ENCODE measurements at places on chromosomes 2 and 18.

DNA sequence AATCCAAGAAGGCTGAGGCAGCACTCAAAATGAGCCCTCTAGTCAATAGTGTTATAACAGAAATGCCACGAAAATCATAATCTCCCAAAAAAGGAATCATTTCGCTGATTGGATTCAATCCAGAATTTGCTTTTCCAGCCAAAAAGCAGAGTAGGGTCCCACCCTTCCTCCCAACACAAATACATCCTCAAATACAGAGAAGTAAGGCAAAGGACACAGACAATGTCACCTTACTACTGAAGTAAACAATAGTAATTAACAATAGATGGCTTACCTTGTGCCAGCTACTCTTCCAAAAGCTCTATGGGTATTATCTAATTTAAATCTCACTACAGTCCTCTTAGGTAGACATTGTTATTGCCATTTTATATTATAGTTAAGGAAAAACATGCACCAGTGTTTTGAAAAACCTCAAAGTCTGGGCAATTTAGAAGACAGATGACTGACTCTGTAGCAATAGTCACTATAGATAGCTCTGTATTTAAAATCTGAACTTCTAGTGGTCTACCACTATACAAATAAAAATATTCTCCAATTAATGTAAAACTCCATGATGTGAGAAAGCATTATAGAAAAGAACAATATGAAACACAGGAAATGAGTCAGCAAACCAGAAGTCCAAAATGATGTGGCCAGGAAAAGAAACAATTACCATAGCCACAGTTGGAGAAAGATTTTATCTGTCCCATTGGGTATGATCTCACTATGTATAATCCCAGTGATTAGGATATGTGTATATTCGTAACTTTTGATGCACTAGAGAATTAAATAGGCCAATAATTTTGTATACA is 305.0 kb upstream of the ERBB4 start:
- DNase-seq = no peak

- DNase-seq = no peak
These were observed 14.2 kb downstream of the GPATCH11 start for GRCh38 chr2:37098416-37099118.

DNA sequence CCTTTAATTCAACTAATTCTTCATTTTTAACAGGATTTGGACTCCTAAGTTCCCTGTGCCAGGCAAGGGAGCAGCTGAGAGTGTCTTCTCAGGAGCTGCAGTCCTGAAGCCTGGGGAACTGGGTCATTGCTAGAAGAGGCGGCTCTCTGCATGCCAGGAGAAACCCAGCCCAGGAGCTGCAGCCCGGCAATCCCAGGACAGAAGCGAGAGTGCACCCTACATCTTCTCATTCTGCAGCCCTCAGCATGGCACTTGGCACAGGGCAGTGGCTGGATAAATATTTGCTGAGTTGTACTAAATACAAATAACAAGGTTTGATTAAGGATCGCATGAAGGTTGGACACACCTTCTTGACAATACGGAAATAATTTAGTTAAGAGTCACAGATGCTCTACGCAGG is 244.9 kb upstream of the PXDN start:
- no peak for DNase-seq

- no peak for DNase-seq
These were observed 77.5 kb downstream of the EPHA4 start for GRCh38 chr2:221494556-221494955.

GRCh38 chr18:5287854-5288253 is 7.7 kb downstream of the ZBTB14 start:
- DNase-seq = no peak

GRCh38 chr2:40957508-40957907 is 505.6 kb upstream of the SLC8A1 start:
- DNase-seq = no peak

DNA sequence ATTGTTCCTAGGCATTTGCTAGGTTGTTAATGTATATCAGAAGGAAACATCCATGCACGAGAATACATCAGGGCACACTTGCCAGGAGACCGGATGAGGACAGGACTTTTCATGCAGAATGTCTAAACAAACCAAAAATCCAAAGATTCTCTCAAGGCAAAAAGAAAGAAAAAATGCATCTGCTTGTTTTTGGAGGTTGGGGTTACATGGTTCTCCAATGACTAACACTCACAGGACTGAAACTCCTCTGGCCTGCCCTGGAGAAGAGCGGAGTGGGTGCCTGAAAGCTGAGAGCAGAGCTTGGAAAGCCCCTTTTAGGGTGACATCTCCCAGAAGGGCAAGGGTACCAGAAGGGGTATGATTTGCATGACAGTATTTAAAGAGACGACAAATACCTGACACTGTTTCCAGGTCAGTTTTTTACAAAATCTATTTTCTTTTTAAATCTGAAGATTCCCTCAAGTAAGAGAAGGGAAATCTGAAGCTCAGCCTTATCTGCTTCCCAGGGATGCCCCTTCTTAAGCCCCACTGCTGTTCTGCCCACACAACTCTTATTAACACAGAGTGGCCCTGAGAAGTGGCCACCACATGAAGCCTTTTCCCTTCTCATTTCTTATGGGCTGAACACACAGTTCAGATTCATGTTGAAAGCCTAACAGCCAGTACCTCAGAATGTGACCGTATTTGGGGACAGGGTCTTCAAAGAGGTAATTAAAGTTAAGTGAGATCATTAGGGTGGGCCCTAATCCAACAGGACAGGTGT is 216.4 kb downstream of the STK39 start:
- no peak for DNase-seq

- DNase-seq = no peak
These were observed 14.3 kb downstream of the SULT1C4 start for GRCh38 chr2:108392029-108392428.

GRCh38 chr2:109299536-109299935 is 170.5 kb downstream of the SH3RF3 start:
- no peak for DNase-seq

GRCh38 chr2:3208591-3208990 is 169.0 kb downstream of the EIPR1 start:
- DNase-seq = no peak

DNA sequence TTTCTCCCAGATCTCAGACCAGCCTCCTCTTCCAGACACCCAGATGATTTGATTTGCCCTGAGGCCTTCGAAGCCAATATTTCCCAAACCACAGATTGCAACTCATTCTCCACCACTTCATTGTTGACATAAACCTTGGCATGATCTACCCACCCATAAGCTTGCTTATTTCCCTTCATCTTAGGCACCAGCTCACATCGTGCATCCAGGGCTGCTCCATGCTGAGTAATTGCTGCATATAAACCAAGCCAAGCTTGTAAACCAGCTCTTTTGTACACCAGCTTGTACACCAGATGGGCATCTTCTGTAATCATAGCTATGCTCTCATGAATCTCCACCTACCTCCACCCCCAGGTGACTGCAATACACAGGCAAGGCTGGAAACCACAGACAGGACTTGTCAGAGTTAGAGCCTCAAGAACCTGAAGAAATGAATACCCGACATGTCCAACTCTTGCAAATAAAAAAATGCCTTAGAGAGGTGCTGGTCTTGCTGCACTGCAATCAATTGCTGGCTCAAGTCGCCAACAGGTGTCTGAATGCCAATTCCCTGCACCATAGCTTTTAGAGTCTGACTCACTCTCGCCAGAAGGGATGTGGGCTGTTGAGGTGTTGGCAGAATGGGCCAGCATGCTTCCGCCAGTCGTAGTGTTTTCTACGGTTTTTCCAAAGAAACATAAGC is 31.5 kb downstream of the TRABD2A start:
- DNase-seq = peak; percentile 41

DNA sequence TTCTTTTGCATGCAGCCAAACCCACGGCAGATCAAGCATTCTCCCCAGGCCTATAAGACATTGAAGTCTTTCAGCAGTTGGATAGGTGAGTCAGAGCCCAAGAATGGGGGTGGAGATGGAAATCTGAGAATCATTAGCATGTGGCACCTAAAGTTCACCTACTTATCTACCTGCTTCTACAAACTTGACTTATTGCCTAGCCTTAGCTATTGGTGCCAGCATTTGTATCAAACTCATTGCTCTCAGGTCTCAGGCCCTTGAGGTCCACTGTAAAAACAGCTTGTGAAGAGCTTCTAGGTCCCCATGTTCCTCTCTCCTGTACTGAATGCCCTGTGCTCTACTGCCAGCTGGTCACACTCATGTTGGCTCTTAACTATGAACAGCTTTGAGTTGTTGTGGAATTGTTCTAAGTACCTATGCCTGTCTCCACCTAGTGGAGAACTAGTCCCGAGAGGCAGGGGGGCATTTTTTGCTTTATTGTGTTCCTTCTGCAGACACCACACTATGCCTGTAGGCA is 278.4 kb upstream of the SPRED2 start:
- no peak for DNase-seq

DNA sequence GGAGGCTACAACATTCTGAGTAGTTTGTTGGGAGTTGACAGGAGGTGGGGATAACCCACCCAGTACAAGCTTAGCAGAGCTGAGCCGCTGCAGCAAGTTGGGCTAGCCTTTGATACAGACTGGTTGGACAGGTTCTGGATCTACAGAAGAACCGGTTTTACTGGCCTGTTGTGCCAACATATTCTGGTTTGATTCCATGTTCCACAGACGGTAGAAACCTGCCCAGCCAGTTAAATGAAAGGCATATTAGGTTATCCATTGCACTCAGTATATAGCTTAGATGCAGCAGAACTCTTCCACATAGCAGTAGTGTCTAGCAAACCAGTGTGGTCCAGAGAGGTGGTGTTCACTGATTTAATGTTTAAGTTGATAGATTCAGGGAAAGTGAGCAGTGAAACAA is 19.3 kb upstream of the RBBP8 start:
- DNase-seq = no peak

DNA sequence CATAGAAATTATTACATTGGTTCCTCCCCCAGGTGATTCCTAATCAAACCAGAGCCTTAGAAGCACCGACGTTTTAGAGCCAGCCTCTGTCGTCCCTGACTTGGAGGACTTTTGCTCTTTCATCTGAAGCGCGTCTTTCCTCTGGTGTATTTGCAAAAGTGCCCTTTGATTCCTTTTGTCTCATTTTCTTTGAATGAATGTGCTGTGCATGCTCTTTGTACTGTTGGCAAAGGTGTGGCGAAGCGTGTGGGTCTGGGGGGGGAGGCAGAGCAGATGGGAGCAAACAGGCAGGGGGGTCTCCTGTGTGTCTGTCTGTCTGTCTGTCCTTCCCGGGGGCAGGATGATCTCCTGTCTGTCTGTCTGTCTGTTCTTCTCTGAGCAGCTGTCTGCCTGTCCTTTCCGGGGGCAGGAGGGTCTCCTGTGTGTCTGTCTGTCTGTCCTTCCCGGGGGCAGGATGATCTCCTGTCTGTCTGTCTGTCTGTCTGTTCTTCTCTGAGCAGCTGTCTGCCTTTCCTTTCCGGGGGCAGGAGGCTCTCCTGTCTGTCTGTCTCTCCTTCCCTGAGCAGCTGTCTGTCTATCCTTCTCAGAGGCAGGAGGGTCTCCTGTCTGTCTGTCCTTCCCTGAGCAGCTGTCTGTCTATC is 205.5 kb upstream of the MYT1L start:
- no peak for DNase-seq

DNA sequence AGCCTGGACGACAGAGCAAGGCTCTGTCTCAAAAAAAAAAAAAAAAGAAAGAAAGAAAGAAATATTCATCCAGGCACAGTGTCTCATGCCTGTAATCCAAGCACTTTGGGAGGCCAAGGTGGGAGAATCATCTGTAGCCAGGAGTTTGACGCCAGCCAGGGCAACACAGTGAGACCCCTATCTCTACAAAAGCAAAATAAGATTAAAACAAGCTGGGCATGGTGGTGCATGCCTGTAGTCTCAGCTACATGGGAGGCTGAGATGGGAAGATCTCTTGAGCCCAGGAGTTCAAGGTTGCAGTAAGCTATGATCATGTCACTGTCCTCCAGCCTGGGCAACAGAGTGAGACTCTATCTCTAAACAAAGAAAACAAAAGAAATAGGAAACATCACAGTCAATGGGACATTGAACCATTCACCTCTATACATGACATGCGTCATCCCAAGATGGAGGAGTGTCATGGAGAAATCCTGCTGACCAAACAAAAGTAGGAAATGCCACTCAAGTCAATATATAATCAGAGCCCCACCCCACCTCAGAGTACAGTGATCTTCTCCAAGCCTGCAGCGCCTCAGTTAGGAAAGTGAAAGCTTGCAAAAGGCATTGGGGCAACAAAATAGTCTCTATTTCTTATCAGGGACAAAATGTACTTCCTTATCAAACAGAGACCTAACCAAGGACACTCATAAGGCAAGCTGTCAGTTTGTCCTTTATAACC is 9.8 kb downstream of the FEV start:
- DNase-seq = no peak

GRCh38 chr2:219125886-219126270 is 34.7 kb downstream of the NHEJ1 start:
- no peak for DNase-seq

- peak; percentile 37 for DNase-seq
These were observed 5.8 kb upstream of the MRPL33 start for GRCh38 chr2:27765621-27766286.

GRCh38 chr2:106219813-106220212 is 25.7 kb upstream of the UXS1 start:
- DNase-seq = no peak

- peak; percentile 89 for DNase-seq
These were observed at the start of gene ZFP36L2 for GRCh38 chr2:43226558-43226954. TSS of gene ZFP36L2 (minus strand) at chr2:43226606. CDS start at chr2:43226315, 291 bp downstream.

GRCh38 chr2:72144274-72144631 is 3.4 kb downstream of the CYP26B1 start:
- no peak for DNase-seq

- DNase-seq = no peak
These were observed 86.3 kb upstream of the FAM136A start for GRCh38 chr2:70388128-70388527.

- DNase-seq = no peak
These were observed 15.2 kb downstream of the G6PC2 start for GRCh38 chr2:168916331-168916675.

Measured in stimulated activated CD4-positive, alpha-beta T cell treated with anti-CD3 and anti-CD28 coated beads, TNF-alpha, amount 100 ng/mL, for 4 hours (primary cell).